Naive thymus-derived CD4-positive, alpha-beta T cell (primary cell): ENCODE measurements at places on chromosomes 4 and X. TPM values are rescaled to one million over a fixed set of nuclear protein-coding genes. Genes with fewer than 3 reads are reported as not detected.

DNA sequence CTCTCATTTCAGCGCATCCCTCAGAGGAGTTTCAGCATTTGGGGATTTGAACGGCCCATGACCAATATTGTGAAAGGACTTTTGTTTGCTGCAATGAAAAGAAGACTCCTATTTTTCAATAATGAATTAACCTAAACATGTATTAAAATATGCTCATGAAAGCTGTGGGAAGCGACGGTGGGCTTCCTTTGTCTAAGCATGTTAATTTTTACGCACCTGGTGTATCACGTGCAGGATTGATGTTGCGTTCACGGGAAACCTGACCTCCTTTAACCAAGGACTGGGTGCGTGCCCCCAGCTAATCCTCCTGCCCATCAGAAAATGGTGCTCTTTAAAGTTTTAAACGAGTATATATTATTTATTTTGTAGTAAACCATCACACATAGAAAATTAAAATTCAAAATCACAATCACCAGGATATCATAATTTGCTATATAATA is 590 bp upstream of the CCDC110 start:
- no peak for DNase-seq

DNA sequence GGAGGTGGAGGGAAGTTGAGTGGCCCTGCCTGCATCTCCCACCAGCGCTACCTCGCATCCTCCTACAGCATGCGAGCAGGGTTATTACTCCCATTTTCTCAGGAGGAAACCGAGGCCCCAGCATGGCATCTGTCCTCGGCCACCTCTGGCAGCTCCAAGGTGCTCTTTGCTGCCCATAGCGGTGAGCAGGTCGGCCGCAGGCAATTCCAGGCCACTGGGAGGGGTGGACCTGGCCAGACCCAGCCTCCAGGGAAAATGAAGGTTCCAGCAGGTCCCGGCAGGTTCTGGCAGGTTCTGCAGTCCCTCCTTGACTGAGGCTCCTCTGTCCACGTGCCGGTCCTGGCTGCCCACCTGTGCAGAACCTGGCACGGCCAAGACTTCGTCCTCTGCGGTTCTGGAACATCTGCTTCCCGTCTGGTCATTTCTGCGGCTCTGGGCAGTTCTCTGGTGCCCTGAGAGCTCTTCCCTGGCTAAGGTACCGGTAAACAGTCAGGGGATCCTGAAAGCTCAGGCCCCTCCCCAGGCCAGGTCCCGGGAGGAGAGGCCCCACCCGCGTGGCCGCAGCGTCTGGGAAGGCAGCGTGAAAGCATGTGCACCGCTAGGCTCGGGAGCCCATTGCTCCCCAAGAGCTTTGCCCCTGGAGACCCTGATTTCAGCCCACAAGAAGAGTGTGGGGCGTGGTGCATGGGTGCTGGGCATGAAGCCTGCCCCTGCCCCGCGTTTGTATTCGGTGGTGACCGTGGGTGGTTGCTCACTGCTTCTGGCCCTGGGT is 112.0 kb upstream of the ADRA2C start:
- DNase-seq, result no peak

GRCh38 chr4:1813231-1813630 is 20.1 kb downstream of the FGFR3 start:
- no peak for DNase-seq

DNA sequence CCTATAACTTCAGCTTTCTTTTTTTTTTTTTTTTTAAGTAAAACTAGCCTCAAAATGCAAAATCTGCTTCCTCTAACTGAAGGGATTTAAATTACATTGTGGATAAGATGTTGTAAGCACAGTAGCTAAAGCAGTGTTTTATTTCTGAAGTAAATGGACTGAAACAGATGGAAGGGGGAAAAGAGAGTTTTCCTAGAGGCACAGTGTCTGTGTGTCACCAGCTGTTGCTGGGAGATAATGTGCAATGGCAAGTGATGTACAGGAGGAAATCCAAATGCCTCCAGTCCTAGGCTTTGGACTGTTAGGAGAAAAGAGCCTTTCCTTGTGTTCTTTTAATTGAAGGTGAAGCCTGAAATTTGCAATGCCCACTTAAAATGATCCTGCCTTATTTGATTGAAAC is 672.1 kb downstream of the GRXCR1 start:
- DNase-seq, result no peak

DNA sequence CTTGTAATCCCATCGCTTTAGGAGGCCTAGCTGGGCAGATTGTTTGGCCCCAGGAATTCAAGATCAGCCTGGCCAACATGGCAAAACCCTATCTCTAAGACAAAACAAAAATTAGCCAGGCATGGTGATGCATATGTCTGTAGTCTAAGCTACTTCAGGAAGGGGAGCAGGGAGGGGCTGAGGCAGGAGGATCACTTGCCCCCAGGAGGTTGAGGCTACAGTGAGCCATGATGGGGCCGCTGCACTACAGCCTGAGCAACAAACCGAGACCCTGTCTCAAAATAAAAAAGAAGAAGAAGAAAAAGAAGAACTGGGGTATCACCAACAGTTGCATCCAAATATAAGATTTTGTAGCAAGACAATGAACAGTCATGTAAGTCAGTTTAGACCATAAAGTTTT is 47.3 kb upstream of the NFKB1 start:
- no peak for DNase-seq

- no peak for DNase-seq
Measured at GRCh38 chr4:182062936-182063335, 180.3 kb upstream of the TENM3 start.

- peak; percentile 1 for DNase-seq
Measured at GRCh38 chr4:106502106-106502699, 133.6 kb upstream of the GIMD1 start.

DNA sequence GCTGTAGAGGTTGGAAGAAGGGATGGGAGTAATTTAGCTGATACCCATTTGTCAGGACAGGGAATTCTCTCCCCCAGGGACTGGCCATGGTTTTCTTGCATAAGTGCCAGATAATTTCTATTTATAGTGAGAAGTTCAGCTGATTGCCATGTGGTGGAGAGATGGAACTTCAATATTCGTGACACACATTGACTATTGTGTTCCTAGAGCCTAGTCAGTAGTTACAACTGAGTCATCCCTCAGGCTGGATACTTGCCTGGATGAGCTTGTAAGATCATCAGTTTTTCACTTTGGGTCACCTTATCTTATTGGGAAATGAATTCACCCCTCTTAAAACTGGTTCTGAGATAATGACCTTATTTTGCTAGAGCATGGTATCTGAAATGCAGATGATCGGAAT is 32.2 kb downstream of the CFAP299 start:
- DNase-seq, result no peak

DNA sequence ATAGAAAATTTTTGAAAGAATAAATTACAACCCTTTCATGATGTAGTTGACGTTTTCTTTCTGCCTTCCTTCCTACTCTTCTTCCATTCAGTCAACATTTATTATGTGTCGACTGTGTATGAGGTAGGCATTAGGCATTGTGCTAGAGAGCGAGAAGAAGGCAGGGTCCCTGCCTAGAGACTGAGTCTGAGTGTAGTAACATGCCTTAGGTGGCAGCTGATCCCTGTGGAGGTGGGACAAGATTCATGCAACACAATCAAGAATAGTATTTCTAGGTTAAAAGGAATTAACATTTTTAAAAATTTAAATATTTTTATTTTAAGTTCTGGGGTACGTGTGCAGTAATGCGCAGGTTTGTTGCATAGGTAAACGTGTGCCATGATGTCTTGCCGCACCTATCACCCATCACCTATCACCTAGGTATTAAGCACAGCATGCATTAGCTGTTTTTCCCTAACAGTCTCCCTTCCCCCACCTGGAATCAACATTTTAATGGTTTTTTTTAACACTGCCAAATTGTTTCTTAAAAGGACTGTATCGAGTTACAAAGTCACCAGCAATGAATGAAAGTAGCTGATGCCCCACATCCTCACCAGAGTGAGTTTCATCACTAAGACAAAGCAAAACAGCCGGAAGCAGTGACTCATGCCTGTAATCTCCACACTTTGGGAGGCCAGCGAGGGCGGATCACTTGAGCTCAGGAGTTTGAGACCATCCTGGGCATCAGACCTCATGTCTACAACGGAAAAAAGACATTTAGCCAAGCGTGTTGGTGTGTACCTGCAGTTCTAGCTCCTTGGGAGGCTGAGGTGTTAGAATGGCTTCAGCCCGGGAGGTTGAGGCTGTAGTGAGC is 84.0 kb downstream of the WWC2 start:
- DNase-seq, result no peak

GRCh38 chr4:112889619-112890527 is 159.6 kb upstream of the ANK2 start:
- DNase-seq, result no peak

DNA sequence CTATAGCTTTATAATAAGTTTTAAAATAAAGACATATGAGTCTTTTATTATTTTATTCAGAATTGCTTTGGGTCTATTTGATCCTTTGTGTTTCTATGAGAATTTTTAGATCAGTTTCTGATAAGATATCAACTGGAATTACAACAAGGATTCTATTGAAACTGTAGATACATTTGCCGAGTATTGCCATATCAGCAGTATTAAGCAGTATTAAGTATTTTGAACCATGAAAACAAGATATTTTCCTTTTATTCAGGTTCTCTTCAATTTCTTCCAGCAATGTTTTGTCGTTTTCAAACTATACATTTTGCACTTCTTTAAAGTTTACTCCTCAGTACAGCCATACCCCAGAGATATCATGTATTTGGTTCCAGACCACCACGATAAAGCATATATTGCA is 598.8 kb downstream of the DACH2 start:
- no peak for DNase-seq

GRCh38 chrX:150502979-150503897 is 65.2 kb upstream of the MTM1 start:
- no peak for DNase-seq

DNA sequence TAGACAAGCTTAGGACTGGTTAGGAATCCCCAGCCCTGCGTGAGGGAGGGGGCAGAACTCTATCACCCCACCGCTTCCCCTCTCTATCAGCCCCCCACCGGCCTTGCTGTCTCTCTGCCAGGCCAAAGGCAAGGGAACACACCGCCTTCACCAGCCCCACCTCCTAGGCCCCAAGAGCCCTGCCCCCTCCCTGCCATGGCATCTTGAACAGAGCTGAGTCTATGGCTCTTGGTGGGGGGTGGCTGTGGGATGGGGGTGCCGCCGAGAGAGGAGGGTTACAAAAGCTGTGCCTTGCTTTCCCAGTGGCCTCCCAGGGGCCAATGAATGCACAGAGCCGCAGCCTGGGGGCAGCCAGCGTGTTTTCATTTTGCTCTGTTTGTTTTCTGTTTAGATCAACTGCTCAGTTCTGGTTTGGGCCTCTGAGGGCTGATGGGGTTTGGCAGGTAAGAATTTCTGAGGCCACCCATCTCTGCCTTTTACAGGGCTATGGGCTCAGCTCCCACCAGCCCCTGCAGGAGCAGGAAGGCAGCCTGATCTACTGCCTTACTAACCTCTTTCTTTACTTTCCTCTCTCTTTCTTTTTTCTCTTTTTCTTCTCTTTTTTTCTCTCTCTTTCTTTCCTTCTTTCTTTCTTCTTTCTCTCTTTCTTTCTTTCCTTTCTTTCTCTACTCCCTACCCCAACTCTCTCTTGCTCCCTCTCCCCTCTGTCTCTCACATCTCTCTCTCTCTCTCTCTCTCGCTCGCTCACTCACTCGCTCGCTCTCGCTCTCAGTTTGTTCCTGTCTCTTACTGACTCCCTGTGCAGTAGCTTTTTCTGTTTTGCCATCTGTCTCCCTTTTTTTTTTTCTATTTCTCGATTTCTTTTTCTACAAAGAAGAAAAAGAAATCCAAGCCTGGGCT is 128.3 kb downstream of the PJA1 start:
- DNase-seq, result no peak

DNA sequence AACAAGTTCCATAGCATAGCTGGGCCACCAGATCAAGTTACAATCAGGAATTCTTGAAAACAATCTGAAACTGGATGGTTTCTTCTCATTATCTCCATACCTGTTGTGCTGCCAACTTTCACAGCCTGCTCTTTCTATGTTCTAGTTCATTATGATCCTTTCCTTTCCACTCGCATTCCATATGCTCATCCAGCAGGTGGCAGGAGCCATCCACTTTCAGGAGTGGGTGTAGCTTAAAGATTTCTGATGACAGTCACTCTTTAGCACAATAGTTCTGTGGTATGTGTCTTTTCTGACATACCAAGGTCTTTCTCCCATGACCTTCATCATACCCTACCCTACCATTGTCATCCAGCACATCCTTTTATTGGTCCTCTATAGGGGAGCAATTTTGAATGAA is 46.4 kb downstream of the PAGE2 start:
- peak; percentile 13 for DNase-seq

GRCh38 chrX:84441143-84441542 is 61.1 kb downstream of the HDX start:
- no peak for DNase-seq

GRCh38 chr4:75724867-75725724 is 719 bp downstream of the USO1 start:
- DNase-seq, result peak; percentile 20

Gene ASB9
- total RNA-seq, result 0.62 TPM

Gene BRS3
- total RNA-seq, result not detected

Gene SORBS2
- total RNA-seq, result 1.4 TPM

Gene PNCK
- not detected for total RNA-seq
